NCI-H2081 treated with DMSO at 0.1 percent for 48 hours (cell line): ENCODE measurements at places on chromosomes 1 and 21.
A peak's percentile ranks its signal among the peaks of the same experiment; 100 is the strongest.

- DNase-seq: no peak
These were observed 186.0 kb downstream of the LEPR start for GRCh38 chr1:65606426-65606825.

GRCh38 chr1:181525104-181525721, 41.9 kb downstream of the CACNA1E start:
- DNase-seq: no peak

GRCh38 chr1:248094884-248095283, at the start of gene OR2L13:
Gene OR2L13 (plus strand): TSS chr1:248095184. CDS start chr1:248099376, 4,192 bp downstream.
- DNase-seq: no peak

- DNase-seq: no peak
These were observed 111.4 kb downstream of the ASH1L start for GRCh38 chr1:155451199-155451598.

DNA sequence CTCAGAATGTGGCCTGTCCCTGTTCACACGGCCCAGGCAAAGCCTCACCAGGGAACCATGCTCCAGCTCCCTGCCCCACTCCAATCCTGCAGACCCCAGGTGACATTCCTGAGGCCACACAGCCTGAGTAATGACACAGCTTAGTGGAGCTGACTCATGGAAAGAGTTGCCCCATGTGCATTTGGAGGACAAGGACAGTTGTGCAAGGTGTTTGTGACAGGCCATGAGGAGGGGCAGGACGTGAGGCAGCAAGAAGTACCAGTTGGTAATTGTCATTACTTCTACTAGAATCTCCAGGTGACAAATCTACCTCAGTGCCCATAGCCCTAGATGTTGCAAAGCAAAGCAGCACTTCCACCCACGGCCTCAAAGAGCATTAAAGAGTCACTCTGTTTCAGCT, 15.2 kb downstream of the PRR9 start:
- DNase-seq: no peak

DNA sequence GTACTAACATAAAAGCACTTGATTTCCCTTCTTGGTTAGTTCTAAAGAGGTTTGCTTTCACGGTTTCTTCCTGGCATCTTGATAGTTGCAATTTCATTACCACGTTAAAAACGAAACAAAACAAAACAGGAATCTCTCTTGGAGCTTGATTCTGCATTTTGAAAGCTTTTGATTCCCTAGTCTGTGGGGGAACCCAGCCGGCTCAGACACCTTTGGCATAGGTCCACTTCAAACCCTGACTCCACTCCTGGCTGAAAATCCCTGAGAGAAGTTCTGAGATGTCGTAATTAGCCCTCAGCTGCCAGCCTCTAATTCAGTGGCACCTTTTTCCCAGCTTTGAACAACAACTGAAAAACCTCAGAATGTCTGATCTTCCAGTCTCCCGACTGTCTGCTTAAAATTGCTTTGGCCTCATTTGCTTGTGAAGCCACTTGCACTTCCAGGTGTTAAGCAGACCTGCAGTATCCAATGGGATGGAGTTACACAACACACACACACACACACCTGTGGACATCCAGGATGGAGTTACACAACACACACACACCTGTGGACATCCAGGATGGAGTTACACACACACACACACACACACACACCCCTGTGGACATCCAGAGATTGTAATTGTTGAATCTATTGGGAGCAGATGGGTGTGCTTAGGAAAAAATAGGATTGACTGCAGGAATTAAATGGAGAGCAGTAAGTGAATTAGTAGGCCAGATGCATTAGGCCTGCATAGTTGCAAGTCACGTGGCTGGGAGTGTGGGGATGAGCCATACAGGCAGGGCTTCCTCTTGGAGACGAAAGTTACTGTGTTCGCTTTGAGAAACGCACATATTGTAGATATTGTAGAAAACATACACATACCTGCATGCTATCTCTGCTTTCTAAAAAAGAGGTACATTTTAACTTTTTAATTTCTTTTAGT, 285.6 kb upstream of the FMN2 start:
- DNase-seq: no peak

- DNase-seq: no peak
These were observed 1287.3 kb upstream of the ADGRL4 start for GRCh38 chr1:80293818-80294217.

DNA sequence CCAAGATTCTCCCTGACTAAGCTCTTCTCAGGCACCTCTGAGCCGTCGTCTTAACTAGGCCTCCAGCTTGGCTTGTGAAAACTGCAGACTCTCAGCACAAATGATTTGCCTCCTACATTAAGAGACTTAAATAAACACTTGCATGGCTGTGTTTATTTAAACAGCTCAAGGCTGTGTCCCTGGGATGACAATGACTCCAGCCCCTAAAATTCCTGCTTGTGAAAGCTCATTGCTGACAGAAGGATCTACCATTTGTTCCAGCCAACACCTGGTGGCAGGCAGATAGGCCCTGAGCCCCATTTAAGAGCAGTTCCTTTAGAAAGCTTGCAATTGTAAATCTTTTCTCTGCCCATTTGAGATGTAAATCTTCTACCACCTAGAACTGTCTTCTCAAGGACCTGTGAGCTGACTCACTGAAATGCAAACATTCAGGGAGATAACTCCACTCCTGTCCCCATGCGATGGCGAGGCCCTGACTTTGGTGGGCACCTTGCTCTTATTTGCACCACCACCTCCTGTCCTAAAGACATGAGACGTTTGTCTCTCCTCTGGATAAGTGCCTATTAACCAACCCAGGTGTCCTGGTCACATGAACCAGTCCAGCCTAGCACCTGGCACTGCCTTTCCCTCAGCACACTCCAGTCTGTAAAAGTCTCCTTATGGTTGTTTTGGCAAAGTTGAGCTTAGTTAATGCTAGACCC, 15.1 kb upstream of the PCP4 start:
- no peak for DNase-seq

DNA sequence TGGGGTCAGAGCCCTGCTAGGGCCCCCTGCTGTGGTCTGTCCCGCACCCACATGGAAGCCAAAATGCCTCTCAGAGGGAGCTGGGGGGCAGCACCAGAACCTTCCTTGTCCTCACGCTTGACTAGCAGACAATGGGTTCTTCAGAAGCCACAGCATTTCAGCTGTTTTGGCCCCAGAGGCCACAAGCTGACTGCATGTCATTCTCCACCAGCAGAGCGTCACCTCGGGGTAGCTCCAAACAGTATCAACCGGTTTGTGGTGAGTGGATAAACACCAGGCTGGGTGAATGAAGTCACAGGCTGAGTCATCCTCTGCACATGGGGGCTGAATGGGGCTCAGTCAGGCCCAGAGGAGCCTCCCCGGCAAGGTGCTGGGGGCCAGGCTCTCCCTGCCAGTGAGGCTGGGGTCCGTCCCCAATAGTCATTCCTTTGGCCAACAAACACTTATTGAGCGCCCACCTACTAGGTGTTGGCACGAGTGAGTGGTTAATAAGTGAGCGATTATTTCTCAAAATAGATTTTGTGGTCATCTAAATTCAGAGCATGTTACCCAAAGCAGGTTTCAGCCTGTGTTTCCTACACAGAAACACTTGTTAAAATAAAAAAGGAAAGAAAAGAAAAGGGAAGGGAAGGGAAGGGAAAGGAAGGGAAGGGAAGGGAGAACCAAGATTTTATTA, 9.1 kb downstream of the OLIG1 start:
- no peak for DNase-seq

- no peak for DNase-seq
These were observed 196.1 kb downstream of the KCNH1 start for GRCh38 chr1:210937846-210938245.

DNA sequence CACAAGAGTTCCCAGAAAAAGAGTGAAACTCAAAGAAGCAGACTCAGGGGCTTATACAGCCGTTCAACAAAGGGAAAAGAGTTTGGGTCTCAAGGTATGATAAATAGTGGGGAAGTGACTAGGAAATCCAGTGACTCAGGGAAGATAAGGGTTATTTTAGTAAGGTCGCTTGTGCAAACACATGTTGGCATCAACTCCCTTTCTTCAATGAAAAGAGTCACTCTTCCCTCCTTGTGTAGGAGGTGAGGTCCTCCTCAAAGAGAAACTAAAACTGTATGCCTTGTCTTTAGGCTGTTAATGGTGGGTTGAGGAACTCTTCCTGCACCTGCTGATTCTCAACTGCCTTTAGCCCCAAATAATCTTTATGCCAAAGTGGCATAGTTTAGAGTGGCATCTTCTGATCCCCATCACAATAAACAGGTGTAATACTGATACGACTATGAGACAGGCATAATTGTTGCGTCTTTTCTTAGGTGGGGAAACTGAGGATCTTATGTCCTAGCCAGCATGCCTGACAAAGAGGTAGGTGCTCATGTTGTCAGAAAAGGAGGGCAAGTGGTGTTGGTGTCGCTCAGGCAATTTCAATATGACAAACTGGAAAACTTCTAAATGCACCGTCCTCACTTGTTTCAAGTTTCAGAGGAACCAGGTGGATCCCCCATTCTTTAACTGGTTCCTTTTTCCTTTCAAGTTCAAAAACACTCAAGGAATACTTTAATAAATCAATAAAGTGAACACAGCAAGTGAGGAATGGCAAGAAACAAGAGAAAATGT, 294.1 kb upstream of the RUNX1 start:
- DNase-seq: no peak

DNA sequence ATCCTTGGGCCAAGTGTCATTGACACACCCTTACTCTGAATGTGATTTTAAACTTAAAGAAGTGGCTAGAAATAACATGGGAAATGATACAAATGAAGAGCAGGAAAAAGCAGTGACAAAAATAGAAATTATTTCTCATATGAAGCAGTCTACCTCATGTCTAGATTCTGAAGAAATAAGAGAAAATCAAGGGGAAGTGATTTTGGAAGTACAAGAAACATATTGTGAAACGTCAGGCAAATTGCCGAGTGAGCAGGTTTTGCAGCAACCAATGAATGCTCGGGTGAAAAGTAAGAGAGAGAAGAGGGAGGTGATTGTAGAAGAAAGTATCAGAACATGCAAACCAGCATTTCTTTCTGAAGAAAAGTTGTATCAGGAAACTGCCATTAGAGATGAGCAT, 130.7 kb downstream of the MACF1 start:
- DNase-seq: no peak

GRCh38 chr1:211648980-211649934, 26.2 kb downstream of the NEK2 start:
- DNase-seq: no peak

DNA sequence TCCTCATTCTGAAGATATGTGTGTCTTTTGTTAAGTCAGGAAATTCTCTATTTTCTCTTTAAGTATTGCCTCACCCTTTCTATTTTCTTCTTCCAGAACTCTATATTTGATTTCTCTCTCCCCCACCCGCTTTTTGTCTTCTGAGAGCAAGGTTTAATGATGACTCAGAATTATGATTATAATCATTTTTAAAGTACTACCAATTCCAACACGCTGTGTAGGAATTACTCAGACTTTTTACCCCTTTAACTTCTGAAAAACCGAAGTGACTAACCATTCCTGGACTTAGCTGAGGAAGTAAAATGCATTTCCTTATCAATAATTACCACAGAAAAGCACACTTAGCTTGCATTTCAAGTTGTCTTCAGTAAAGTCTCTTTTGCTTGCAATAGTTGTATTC, 20.8 kb upstream of the SCYL3 start:
- DNase-seq: no peak

GRCh38 chr1:197924516-197925123, 7.4 kb downstream of the LHX9 start:
- peak; percentile 25 for DNase-seq

DNA sequence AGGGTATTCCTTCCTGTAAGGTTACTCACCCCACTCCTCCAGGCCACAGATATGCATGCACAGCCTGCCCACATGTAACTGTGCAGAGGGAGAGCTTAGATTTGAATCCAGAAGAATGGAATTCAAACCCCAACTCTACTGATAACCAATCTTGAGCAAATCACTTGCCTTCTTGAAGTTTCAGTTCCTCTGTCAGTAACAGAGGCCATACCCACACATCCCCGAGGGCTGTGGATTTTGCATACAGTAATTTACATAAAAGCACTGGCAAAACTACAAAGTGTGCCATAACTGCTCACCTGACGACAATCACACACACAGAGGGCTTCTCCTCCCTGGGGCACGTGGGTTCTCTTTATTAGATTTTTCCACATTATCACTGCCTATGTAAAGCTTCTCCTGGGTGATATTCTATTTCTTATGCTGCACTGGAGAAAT, 18.6 kb downstream of the CD247 start:
- no peak for DNase-seq

- DNase-seq: no peak
These were observed 107.5 kb downstream of the HIVEP3 start for GRCh38 chr1:41811051-41811795.

GRCh38 chr1:69976896-69977295, 228.5 kb downstream of the LRRC40 start:
- DNase-seq: no peak

DNA sequence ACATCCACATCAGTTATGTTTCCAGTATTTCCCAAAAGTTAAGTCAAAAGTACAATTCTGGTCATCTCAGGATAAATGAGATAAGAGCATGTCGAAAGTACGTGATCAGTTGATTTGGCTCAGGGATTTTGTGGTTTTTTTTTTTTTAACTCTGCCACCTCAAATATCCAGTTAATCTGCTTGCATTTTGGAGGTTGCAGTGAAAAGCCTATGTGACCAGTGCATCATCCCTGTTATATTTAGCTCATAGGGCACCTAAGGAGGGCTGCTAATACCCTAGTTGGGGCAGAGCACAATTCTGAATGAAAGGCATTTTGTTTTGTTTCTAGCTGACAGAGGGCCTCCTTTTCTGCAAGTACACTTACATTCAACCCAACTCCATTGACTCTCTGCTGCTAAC, 31.7 kb upstream of the RGS16 start:
- DNase-seq: no peak

DNA sequence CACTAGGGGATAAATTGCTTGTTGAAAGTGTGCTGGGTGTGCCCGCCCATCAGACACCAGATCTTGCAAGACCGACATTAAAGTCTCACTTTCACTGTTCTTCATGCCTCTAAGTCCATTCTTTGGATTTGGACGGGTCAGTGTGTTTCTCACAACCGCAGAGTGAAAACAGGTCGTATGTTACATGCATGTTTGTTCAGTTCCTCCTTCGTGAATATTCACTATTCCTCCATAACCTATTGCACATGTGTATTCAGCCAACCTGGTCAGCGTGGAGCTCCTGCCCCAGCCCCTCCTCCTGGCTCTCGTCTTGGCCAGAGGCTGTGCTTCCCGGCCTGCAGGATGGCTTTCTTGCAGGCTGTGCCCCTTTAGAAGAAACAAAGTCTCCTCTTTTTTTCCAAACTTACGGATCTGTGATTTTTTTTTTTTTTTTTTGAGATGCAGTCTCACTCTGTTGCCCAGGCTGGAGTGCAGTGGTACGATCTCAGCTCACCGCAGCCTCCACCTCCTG, 2.2 kb upstream of the KRTAP10-6 start:
- no peak for DNase-seq

DNA sequence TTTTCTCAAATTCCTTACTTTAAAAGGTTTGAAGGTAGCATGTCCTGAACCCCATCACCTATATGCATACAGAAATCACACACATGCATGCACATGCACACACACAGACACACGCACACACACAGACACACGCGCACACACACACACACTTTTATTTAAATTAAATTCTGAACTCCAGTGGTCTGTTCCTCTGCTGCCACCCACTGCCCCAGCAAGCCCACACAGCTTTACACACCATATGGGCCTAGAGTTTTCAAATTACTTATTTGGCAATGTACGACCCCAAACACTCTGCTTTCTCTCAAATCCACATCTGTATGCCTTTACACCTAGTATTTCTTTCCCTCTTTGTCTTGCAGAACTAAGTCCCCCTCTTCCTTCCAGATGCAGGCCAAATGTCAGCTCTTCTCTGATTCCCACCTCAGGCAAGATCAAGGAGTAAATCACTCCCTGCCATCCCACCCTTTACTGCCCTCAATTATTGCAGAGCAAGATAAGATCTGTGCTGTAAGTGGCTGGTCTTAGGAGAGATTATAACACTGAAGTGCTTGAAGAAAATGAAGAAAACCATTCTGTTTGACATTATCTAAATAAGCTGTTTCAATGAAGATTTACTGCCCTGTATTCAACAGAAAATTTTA, 429.9 kb upstream of the CXADR start:
- no peak for DNase-seq
